ENCODE measurements at places on chromosomes 5 and 9.

GRCh38 chr9:112439171-112439570, 47.5 kb upstream of the KIAA1958 start:
- no peak for DNase-seq

GRCh38 chr9:108525186-108525585, 330.6 kb downstream of the ACTL7B start:
- no peak for DNase-seq

DNA sequence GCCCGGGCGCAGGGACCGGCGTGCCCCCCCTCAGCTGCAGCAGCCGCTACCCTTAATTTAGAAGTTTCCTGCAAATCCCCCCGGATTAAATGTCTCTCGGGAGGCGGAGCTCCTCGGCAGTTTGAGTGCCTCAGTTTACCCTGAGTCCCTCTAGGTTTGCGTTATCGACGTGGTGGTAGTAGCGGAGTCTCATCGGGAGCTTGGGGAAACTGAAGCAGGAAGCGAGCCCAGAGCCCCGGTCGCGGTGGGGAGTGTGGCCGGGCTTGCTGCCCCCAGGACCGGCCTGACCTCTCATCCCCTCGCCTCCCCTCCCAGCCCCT, 529 bp upstream of the TPM2 start:
- no peak for DNase-seq

DNA sequence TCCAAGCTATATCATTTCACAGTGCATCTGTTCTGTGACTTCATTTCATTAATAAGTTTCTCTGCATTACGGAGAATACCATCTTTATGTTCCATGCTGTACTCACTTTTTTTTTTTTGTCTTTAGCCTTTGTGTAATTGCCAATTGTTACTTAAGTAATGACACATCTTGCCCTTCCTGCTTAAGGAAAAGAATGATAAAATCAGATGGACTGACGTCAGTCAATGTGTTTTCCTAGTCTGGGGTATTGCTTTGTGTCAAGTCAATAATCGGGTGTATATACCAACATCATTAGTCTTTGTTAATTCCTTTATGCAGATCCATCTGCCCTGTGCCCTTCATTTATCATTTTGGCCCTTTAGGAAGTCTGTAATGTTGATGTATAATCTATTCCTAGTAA, 133.5 kb downstream of the CD180 start:
- DNase-seq = no peak

DNA sequence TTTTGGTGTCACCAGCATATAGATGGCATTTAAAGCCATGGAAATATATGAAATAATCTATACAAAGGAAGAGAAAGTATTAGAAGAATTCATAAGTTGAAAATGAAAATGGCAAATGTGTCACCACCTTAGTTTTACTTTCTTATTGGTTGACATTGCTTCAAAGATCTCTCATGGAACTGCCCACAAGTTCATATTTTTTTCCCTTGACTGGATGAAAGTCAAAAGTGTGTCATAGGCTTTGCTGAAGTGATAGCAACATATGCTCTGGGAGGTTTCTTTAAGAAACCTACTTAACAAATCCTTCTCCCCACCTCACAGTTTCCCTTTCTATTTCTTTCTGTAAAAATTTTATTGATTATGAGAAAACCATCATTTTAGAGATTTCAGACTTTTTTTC, 127.2 kb downstream of the VPS13A start:
- no peak for DNase-seq

DNA sequence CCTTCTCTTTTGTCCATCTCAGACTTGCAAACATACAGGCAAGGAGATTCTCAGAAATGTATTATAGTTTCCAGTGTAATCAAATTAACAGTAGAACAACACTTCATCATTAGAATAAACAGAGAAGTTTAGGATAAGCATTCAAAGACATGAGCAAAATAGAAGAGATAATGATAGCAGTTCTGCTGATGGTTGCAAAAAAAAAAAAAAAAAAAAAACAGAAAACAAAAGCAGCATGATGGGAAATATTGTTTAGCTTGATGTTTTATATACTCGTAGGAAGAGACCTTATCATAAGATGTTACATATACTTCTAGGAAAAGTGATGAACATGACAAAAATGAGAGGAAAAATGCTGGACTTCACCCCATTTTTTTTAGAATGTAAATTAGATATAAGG, 1356.2 kb downstream of the MAT2B start:
- no peak for DNase-seq

DNA sequence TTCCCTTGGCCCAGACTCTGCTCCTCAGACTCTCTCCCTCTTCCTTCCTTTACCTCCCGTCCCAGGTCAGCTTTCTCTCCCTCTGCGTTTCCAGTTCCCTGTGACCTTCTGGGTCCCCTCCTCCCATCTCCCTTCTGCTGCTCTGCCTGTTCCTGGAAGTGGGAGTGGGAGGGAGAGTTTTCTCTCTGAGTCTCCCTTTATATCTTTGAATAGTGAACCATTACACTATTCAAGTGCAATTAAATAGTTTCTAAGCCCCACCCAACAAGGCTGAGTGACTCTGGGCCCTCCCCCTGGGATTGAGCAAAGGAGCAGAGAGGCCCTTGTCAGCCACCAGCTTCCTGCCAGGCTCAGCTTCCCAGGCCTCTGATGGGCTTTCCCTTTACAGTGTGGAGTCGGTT, 34.8 kb downstream of the THBS4 start:
- DNase-seq = no peak

GRCh38 chr9:134916161-134916665, 1.5 kb downstream of the FCN1 start:
- DNase-seq = no peak

DNA sequence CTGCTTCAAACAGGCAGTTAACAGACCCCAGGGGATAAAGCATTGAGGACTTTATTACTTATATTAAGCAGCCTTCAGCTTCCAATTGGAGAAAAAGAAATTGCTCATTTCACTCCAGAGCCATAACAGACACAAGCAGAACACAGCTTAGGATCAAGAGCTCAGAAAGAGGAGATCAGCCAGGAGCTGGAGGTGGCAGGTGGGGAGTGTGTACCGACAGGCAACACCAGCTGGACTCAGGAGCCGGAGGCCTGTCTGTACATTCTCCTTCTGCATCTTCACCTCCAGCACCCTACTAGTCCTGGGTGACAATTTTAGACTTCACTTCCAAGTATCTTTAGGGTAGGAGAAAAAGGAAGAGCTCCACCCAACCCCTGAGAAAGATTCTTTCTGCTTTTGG, 35.8 kb downstream of the NRG2 start:
- DNase-seq = no peak

DNA sequence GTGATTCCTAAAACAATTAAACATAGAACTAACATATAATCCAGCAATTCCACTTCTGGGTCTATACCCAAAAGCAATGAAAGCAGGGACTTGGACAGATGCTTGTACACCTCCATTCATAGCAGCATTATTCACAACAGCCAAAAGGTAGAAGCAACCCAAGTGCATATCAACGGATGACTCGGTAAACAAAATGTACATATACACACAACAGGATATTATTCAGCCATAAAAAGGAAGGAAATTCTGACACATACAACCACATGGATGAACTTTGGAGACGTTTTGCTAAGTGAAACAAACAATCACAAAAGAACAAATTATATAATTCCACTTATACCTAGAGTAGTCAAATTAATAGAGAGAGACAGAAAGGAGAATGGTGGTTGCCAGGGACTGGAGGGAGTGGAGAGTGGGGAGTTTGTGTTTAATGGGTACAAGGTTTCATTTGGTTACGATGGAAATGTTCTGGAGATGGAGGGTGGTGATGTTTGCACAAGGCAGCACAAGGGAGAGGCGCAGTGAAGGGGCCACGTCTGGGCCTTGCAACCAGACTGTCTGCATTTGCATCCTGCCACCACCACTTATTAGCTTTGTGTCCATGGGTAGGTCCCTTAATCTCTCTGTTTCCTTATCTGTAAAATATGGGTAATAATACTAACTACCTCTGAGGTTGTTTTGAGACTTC, 36.3 kb upstream of the RLN1 start:
- DNase-seq = no peak

GRCh38 chr5:76388236-76388635, 14.8 kb upstream of the IQGAP2 start:
- DNase-seq = no peak

GRCh38 chr5:151015974-151016587, 4.3 kb upstream of the GPX3 start:
- DNase-seq = no peak

- no peak for DNase-seq
Observed at GRCh38 chr9:81174023-81174422, 515.3 kb downstream of the TLE1 start.

DNA sequence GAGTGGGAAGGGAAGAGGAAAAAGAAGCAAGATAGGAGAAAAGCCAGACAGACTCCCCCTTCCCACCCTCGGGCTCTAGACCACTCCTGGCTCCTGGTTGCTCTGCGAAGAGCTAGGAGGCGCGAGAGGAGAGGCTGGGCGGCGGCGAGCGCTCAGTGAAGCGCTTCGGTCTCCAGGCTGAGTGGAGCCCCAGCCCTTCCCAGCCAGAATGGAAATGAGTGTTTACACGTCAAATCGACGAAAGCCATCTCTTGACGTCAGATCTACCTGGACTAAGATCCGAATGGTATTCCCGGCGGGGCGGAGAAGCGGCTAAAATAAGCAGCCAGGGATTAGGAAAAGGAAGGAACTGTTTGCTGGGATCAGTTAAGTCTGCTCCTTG, at the start of gene PCSK1:
TSS of gene PCSK1 (minus strand) at position 183 of the 382 bp plus-strand sequence. CDS start 206 bp downstream, outside the sequence.
- no peak for DNase-seq

- DNase-seq = no peak
Observed at GRCh38 chr5:175336781-175337180, 107.2 kb downstream of the DRD1 start.

- no peak for DNase-seq
Observed at GRCh38 chr9:27426511-27427271, 97.4 kb upstream of the IFNK start.

- DNase-seq = no peak
Observed at GRCh38 chr5:145772466-145772865, 62.7 kb downstream of the PRELID2 start.

DNA sequence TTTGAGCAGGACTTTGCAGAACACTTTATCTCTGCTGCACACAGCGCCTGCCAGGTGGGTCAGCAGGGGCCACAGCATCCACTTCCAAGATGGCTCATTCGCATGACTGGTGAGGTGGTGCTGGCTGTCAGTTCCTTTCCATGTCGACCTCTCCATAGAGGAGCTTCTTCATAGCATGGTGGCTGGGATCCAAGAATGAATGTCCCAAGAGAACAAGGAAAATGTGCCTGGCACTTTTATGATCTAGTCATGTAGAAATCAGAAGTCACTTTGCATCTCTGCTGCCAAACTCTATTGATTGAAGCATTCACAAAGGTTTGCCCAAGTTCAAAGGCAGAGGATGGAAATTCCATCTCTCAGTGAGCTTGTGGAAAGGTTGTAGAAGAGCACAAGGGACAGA, 85.0 kb downstream of the GALNT10 start:
- DNase-seq = no peak

DNA sequence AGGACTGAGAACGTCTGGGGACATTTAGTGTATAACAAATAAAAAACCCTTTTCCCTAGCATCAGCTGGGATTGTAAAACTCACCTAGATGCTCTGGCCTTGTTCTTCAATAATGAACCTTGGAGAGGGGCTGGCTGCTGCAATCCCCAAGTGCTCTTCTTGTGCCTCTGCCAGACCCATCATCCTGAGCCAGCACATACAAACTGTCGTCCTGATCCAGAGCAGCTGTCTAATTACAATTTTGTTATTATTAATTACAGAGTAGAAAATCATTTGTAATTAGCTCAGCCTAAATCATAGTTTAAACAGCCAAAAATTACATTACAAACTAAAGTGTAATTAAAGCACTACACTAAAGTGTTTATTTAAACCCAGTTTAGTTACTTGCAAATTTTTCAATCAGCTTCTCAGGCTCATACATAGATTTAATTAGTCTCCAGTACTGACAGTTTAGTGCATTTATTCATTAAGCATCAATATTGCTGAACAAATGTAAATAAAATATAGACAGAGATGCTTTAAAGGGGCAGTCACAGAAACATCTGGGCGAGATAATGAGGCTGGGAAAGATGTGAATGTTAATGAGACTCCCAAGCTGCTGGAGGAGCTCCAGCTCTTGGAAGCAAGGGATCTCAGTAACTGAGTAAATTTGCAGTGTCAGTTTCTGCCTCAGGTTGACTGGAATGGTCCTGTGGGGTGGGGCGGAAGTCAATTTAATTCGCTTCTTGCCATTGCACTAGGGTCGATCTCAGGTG, 632.3 kb upstream of the TLE4 start:
- no peak for DNase-seq

- DNase-seq = no peak
Observed at GRCh38 chr9:129575818-129576217, 45.1 kb downstream of the C9orf50 start.

GRCh38 chr5:142621227-142621626, 64.7 kb downstream of the FGF1 start:
- DNase-seq = no peak

DNA sequence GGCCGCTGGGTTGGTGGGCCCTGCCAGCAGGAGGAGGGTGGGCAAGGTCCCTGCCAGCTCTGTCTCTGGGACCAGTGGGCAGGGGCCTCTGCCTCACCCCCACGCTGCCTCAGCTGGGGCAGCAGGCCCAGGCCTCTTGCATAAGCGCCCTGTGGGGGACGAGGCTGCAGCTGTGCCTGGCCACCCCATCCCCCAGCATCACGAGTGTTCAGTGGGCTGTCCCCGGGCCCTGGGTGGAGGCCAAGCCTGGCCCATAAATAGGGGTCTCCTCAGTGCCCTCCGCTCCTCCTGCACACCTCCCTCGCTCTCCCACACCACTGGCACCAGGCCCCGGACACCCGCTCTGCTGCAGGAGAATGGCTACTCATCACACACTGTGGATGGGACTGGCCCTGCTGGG, at the start of gene PTGDS:
TSS of gene PTGDS (plus strand) at position 282 of the 400 bp plus-strand sequence. CDS start at position 357, 75 bp downstream.
- DNase-seq = no peak

DNA sequence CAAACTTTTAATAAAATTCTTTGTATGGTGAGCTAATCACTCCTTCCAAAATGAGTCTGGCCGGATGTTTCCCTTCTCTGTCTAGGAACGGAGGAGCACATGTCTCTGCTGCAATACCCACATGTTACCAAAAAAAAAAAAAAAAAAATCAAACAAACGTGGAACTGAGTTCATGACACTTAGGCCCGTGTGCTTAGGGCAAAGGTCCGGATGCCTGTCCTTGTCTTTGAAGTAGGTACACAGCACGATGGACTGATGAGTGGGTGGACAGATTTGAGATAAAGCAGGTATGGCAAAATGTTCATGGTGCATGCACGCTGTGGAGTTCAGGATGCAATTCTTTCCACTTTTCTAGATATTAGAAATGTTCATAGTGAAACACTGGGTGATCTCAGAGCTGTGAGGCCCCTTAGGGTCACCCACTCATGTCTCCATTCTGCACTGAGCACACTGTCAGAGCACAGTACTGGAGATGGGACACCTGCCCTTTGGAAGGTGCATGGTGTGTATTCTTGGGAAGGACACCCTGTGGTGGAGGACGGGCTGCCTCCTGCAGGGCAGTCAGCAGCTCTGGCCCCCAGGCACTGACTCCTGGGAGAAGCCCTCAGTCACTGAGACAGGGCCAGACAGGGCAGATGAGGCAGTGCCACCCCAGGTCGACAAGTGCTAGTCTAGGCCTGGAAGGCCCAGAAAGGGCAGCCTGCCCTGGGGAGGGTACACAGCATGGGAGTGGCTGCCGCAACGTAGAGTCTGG, 43.6 kb downstream of the GADD45G start:
- no peak for DNase-seq

- no peak for DNase-seq
Observed at GRCh38 chr9:20030221-20030620, 241.4 kb upstream of the SLC24A2 start.

GRCh38 chr9:15277400-15278090, 29.5 kb downstream of the TTC39B start:
- DNase-seq = no peak

- no peak for DNase-seq
Observed at GRCh38 chr5:1985781-1986180, 103.1 kb upstream of the IRX4 start.

- DNase-seq = no peak
Observed at GRCh38 chr5:112691758-112692157, 45.9 kb upstream of the APC start.
